Spleen (tissue), 13 donors: ENCODE measurements at places on chromosomes 1 and 21.

- no peaks in the 10 kb centered on the region for H3K36me3 ChIP-seq
- no peaks in the 10 kb centered on the region for H3K27me3 ChIP-seq
- no peak for DNase-seq
These were observed 1099.5 kb downstream of the PLA2G4A start for GRCh38 chr1:187928288-187928687.

DNA sequence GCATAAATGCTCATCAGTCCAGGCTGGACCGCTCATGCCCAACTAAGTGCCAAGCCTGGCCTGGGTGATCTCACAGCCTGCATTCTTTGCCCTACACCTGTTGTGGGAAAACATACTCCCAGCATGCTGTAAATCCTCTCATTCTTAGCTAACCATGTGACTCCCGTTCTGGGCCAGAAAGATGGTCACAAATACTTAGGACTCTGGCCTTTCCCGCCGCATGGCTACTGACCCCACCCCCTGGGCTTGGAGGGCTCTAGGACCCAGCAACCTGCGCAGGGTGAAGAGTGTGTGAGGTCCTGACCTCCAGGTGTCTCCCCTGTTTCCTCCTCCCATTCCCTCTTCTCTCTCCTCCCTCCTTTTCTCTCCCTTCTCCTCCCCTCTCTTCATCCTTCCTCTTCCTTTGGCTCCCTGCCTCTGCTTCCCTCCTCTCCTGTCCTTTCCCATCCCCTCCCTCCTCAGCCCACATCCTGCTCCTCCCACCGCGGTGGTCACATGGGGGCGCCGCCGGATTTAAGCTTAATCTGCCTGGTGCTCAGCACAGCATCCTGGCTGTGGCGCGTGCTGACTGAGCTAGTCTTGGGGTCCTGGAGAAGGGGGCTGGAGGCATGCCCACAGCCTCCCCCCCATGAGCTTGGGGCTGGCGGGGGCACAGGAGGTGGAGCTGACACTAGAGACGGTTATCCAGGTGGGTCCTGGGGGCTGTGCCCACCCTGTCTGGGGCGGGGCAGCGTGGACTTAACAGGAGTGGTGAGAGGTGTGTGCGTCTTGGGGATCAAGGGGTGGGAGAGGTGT is at the start of gene CROCC:
Gene CROCC, plus strand, starts transcription at position 541 of the 795 bp plus-strand sequence. Its CDS starts 88 bp downstream, at position 629.
- H3K27me3 ChIP-seq = no peaks in the 10 kb centered on the region
- no peaks in the 10 kb centered on the region for H3K36me3 ChIP-seq
- H3K4me1 ChIP-seq = peaks cover 15% of the 10 kb centered on the region
- H3K4me3 ChIP-seq = peak within 1 kb of the TSS; percentile 2
- DNase-seq = peak; percentile 91
- peak within 1 kb of the TSS; percentile 10 for H3K27ac ChIP-seq

GRCh38 chr1:203034422-203035110 is 8.3 kb downstream of the PPFIA4 start:
- no peak for DNase-seq
- H3K4me3 ChIP-seq = no peak overlapping the region
- H3K27me3 ChIP-seq = peaks cover 19% of the 10 kb centered on the region
- H3K36me3 ChIP-seq = no peaks in the 10 kb centered on the region
- H3K27ac ChIP-seq = no peak overlapping the region
- H3K4me1 ChIP-seq = peaks cover 23% of the 10 kb centered on the region

GRCh38 chr1:46523496-46524353 is 27.7 kb downstream of the KNCN start:
- H3K36me3 ChIP-seq = no peaks in the 10 kb centered on the region
- peaks cover 18% of the 10 kb centered on the region for H3K4me1 ChIP-seq
- peak; percentile 51 for DNase-seq
- no peak overlapping the region for H3K27ac ChIP-seq

DNA sequence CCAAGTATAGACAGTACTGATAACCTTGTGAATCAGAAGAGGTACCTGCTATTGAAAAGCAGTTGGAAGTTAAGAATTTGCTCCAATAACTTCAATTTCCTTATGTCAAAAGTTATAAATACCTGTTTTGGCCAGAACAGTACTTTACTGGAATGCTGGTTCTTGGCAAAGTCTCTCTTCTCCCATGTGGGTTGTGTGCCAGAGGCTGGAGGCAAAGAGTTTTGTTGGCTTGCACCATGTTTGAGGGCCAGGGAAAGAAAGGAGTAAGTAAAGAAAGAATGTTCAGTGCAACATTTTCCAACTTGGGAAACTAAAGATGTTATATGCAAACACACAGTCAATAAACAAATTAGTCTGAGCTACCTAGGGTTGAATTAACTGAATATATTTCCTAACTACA is 67.0 kb upstream of the DYNLT5 start:
- H3K4me1 ChIP-seq = no peaks in the 10 kb centered on the region
- DNase-seq = no peak
- H3K36me3 ChIP-seq = no peaks in the 10 kb centered on the region
- no peak overlapping the region for H3K27ac ChIP-seq
- no peak overlapping the region for H3K4me3 ChIP-seq

DNA sequence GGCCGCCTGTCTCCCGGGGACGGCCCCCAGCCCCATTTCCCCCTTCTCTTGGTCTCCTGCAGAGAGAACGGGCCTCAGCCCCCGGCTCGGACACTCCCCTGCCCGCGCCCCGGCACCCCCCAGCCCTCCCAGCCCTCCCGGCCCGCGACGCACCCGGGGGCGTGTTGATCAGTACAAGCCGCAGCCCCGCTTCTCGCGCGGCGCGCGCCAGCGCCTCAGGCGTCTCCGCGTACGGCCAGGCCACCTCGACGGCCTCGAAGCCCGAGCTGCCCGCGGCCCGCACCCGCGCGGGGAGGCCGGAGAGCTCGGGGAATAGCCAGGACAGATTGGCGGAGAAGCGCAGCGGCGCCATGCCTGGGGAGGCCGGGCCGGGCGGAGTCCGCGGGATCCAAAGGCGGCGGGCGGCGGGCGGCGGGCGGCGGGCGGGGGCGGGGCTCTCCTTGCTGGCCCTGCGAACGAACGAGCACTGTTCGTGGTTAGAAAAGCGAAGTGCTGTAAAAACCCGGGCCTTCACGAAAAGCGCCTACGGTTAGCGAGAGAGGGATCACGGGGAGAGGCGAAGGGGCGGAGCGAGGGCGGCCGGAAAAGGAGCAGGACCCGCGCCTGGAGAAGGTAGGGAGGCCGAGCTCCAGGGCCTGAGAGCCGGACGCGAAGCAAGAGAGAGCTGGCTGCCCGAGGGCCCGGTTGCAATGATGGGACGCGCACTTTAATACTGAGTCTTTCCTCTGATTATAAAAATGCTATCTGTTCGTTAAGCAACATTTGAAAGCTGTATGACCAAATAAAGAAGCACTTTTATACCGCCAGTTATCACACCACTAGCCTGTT is at the start of gene HYI:
Gene HYI, minus strand, starts transcription at position 490 of the 828 bp plus-strand sequence. Its CDS starts 138 bp downstream, at position 352.
- H3K36me3 ChIP-seq = peaks cover 32% of the 10 kb centered on the region
- H3K4me1 ChIP-seq = no peaks in the 10 kb centered on the region
- H3K27ac ChIP-seq = peak within 1 kb of the TSS; percentile 88
- H3K27me3 ChIP-seq = no peaks in the 10 kb centered on the region

DNA sequence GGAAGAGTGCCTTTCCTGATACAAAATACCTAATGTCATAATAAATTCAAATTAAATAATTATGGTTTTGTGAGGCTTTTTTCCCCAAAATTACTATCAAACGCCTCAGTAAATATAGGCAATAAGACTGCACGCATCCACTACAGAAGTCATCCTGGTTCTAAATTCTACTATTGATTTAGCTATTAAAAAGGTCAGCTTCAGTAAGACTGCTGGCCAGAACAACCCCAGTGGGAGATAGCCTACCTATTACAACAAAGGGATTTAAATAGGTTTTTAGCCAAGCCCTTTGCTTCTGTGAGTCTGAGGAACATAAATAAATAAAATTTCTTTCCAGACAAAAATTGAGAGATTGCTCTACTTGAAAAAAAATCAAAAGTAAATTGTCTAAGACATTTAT is 132.1 kb downstream of the PLPPR4 start:
- no peak overlapping the region for H3K27ac ChIP-seq
- no peaks in the 10 kb centered on the region for H3K27me3 ChIP-seq
- DNase-seq = no peak
